Thoracic aorta (tissue), 2 donors: ENCODE measurements at places on chromosomes 5 and 9. TPM values are rescaled to one million over a fixed set of nuclear protein-coding genes. Genes with fewer than 3 reads are reported as not detected.

The CDC25C gene
- not detected for total RNA-seq

The ADRB2 gene
- total RNA-seq: 2.8 TPM

The AHRR gene
- total RNA-seq: 0.85 TPM

The ZFAND5 gene
- 195 TPM for total RNA-seq

The SLC24A2 gene
- not detected for total RNA-seq

The DOLK gene
- total RNA-seq: 17.6 TPM

DNA sequence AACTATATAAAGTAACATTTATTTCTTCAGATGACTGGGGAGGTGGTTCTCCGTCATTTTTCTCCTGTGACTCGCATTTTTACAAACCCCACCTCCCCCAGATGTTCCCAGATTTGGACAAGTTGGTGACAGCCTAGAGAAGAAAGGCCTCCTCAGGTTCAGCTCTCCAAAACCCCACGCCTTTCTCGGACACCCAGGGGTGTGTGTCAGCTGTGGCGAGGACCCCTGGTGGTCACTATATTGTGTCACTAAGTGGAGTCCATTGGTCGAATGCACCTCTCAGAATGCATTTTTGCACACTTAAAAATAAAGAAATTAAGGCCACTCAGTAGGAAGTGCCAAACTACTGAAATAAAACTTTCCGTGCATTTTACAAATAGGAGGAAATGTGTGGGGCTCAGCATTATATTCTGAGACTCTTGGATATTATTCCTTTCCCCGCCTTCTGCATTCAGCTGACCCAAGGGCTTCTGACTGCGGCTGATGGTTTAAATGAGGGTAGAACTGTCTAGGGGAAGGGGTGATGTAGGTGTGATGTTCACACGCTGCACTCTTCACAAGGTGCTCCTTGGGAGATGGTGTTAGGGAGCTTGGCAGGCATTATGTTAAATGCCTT, 47.6 kb downstream of the ACO1 start:
- no peak for DNase-seq

DNA sequence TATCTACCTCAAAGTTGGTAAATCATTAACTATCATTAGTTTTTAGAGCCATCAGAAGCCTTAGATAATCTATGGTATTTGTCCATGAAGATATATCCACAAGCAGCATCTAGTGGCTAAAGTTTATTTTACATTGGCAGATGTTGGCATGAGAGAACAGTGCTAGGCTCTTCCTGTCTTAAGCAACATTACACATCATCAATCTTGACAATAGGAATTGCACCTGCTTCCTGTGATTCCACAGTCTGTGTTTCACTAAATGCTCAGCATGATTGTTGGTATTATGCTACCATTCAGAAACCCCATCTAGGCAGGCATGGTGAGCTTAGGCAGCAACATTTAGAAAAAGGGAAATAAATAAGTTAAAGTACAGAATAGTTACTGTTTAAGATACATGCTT, 246.6 kb downstream of the SLCO4C1 start:
- no peak for DNase-seq

GRCh38 chr9:35162605-35163315, 951 bp downstream of the UNC13B start:
- no peak for DNase-seq

- no peak for DNase-seq
Observed at GRCh38 chr9:91589101-91589553, 165.5 kb upstream of the NFIL3 start.

- no peak for DNase-seq
Observed at GRCh38 chr9:85452841-85453240, 288.9 kb downstream of the AGTPBP1 start.

GRCh38 chr5:138138949-138139780, at the start of gene NME5:
TSS of gene NME5 (minus strand) at chr5:138139428. CDS start at chr5:138138780, 648 bp downstream.
- DNase-seq: no peak

DNA sequence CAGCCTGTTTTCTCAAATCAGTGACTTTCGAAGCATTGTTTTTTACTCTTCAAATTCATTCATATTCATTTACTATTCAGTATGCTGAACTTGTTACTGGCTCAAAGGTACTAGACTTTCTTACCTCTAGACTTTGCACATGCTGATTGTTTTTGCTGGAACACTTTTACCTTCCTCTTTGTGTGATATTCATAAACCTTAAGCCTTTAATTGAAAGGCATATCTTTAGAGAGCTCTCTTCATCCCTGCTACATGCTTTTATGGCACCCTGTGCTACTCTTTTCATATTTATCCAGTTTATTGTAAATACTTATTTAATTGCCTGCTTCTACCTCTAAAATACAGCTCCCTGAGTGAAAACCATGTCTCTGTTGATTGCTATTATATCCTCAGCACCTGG, 48.7 kb upstream of the LRRC19 start:
- no peak for DNase-seq

- no peak for DNase-seq
Observed at GRCh38 chr5:119694284-119694683, 64.9 kb downstream of the FAM170A start.

DNA sequence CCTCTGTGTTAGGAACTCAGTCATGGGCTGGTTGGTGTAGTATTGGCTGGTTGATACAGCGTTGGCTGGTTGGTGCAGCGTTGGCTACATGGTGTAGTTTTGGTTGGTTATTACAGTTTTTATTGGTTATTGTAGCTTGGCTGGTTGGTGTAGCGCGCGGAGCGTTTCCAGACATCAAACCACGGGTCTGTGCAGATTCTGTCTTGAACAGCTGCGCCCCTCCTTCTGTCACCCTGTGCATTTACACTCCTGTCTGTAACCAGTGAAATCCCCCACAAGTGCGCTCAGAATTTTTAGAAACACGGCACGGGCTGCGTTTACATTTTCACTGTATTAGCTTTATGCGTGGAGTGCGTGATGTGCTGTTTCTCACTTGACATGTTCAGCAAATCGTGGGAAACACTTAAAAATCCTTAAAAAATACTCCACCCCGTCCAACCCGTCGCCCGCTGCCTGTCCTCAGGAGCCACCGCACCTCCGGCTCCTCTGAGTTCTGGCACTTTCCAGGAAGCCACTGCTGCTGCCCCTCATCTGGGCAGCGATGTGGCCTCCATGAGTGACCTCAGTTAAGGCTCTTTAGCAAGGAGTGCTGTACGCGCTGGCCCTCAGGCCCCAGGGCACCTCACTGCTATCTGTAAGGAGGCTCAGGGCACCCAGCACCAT, 20.8 kb downstream of the NKD2 start:
- no peak for DNase-seq

DNA sequence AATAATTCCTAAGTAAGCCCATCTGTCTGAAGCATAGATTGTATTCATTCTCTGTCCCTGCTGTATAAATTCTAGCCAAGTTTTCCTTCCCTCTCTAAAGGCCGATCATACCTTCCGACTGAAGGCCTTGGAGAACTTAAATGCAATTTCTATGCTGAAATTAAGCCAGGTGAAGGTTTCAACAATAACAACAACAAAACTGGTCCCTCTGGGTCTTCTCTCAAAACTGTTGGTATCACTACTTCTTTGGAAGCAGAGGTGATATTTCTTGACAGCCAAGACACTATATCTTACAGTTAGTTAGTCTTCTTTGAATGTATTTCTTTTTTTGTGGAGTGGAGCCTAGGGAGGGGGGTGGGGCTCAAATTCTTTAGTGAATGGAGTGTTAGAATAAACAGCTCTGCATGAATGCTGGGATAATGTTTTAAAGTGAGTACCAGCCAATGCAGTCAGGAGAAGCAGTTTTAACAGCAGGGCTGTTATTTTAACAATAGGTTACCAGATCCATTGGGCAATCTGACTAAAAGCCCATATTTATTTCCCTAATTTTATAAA, 508.9 kb downstream of the EBF1 start:
- no peak for DNase-seq

- no peak for DNase-seq
Observed at GRCh38 chr5:10297646-10298204, 10.0 kb downstream of the CMBL start.

DNA sequence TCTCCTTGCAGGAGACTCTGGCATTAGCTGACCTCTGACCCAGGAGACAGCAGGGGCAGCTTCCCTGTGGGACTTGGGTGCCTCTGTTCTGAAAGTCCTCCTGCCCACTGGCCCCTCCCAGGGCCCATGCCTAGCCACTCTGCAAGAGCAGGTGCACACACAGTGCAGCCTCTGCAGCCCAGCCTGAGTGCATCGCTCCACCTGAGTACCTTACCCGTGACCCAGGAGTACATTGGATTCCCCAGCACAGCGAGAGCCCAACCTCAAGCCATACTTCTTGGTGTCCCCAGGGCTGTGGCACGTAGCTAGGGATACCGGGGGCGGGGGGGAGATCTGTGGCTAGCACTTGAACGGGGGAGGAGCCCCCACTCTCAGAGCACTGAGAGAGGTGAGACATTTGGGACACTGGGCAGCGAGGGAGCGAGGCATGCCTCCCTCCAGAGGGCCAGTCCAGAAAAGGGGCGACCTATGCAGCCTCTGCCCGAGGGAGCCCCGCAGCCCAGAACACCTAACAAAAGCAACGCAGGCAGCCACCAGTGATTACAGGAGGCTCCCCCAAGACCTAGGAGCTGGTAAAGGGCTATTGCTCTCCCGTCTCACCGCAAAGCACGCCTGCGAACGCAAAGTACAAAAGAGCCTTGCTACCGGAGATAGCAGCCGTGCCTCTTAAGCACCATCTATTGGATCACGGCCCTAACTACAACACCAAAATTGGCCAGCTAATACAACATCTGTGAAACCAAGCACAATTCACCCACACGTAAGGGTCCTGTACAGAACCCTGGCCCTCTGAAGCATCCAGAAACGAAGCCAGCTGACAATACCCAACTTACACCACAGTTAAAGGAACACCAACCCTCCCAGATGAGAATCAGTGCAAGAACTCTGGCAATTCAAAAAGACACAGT, 826 bp upstream of the PRDM9 start:
- DNase-seq: no peak

DNA sequence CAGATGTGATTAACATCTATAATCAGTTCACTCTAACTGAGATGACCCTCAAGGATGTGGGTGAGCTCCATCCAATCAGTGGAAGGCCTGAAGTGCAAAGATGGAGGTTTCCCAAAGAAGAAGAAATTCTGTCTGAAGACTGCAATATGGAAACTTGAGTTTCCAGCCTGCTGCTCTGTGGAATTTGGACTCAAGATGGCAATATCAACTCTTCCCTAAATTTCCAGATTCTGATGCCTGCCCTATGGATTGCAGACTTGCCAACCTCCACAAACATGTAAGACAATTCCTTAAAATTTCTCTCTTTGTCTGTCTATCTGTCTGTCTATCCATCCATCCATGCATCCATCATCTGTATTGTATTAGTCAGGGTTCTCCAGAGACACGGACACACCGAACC, 85.9 kb downstream of the ICE1 start:
- no peak for DNase-seq

DNA sequence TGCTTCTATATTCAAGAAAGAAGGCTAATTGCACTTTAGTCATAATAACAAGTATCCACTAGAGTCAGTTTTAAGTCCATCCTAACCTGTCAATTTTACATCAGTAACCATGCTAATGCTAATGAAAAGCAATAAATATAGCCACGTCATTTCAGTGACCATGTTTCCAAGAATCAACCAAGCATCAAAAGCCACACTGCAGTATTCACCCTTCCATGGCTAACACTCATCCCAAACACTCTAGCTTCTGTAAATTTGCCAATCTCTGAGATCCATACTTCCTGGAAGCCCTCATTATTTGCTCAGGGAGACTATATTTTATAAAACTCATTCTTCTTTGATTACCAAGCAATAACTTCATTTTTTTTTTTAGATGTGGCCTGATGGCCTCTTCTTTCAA, 712.0 kb downstream of the CETN3 start:
- DNase-seq: no peak

DNA sequence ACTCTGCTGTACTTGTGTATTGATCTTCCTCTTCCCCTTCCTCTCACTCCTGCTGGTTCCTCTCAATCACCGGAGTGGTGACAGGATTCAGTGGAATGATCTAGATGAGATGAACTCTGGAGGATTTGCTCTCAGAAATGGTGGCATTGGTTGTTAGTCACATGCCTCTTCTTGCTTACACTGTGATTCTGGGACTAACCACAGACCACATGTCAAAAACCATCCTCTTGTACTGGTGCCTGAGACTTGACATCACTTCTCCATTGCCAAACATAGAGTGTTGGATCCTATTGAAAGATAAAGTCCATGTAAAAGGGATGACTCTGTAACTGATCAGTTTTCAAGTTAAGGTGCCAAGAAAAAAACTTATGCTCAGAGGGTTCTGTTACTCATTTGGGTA, 506.5 kb downstream of the DMAC1 start:
- no peak for DNase-seq

DNA sequence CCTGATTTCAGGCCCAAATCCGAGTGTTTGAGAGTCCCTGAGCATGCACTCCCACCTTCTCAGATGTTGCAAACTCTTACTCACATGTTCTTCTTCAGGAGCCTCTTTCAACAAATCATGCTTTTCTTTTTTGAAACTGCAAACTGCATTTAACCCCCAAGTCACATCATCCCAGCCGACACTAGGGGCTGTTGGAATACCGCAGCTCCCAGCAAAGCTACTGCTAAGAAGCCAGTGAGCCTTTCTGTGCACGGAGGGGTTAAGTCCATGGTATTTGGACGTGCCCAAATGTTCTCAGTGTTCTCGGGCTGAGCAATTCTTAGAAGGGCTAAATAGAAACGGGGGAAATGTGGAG, 282.9 kb downstream of the NFIB start:
- no peak for DNase-seq

DNA sequence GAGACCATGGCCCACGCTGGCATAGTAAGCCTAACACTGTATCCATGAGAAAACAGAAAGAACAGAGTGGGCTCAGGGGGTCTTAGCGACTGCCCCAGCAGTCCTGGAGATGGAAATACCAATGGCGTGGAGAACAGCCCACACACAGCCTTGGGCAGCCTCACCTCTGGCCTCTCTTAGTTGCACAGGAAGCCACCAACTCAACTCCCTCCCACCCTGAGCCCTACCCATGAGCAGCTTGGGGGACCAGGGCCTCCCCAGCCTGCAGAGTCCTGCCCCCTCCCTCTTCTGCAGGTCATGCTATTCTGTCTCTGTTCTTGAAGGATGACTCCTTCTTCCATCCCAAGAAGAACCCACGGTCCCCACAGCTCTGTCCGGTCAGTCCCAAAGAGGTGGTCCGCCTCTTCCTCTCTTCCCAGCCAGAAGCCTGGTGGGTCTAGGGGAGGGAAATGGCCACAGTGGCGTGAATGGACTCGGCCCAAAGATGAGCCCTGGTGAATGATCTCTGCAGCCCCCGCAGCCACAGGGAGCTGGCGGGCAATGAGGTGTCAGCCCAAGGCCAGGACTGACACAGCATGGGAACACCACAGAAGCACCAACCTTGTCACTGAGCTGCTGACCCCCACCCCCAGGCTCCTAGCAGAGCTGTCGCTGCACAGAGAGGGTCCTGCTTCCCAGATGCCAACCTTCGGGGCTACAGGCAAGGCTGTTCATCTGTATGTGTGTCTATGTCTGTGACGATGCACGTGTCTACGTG, 131.2 kb downstream of the ROR2 start:
- no peak for DNase-seq
